ENCODE measurements at places on chromosomes 16 and 17.

DNA sequence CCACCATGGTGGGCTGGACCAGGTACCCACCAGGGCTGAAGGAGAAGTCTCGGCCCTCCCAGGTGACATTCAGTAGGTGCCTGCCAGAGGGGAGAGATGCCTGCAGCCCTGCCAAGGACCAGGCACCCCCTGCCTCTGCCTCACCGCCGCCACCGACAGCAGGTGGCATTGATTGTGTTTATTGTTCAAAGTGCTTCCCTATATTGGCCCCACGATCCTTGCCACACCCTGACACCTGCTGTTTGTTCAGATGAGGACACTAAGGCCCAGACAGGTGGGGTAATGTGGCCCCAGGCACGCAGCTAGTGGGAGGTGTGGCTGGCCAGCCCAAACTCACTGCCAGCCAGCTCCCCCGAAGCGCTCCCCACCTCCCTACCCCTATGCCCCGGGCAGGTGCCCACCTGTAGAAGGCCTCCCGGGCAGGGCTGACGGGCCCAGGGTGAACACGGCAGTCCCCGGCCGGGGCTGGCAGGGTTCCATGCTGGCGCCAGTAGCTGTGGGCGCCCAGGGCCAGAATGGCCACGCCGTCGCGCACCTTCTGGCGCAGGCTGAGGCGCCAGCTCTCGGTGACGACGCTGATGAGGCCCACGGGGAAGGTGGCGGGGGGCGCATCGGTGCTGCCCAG lies 8.0 kb downstream of the GRIN2C start:
- DNase-seq: no peak

- no peak for DNase-seq
These were observed 8.8 kb downstream of the SCIMP start for GRCh38 chr17:5225668-5226457.

- no peak for DNase-seq
These were observed 74.2 kb upstream of the NLK start for GRCh38 chr17:27968206-27968732.

GRCh38 chr17:2101448-2102257 lies 46.8 kb downstream of the HIC1 start:
- DNase-seq: peak; percentile 81

DNA sequence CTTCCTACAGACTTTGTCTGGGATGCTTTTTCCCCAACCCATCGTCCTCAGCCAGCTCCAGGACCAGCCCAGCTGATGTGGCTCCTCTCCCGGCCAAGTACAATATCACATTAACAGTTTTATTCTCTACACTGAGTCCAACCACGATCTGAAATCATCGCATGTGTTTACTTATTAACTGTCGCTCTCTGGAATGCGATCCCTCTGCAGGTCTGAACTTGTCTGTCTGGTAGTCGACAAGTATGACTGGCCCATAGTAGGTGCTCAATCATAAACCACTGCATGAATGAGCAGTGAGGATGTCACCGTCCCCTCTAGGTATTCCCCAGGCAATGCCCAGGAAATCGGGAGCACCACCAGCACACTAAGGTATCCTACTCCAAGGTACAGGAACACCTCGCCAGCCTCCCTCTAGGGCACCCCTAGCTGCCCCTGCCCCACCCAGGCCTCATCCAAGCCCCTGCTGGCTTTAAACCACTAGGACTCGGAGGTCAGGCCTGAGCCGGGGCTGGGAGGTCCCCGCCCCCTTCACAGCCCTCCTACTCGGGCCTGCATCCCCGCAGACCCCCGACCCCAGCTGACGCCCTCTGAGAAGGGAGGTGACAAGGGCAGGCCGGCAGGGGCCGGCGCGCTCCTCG lies 27.7 kb downstream of the RTN4RL1 start:
- DNase-seq: no peak

DNA sequence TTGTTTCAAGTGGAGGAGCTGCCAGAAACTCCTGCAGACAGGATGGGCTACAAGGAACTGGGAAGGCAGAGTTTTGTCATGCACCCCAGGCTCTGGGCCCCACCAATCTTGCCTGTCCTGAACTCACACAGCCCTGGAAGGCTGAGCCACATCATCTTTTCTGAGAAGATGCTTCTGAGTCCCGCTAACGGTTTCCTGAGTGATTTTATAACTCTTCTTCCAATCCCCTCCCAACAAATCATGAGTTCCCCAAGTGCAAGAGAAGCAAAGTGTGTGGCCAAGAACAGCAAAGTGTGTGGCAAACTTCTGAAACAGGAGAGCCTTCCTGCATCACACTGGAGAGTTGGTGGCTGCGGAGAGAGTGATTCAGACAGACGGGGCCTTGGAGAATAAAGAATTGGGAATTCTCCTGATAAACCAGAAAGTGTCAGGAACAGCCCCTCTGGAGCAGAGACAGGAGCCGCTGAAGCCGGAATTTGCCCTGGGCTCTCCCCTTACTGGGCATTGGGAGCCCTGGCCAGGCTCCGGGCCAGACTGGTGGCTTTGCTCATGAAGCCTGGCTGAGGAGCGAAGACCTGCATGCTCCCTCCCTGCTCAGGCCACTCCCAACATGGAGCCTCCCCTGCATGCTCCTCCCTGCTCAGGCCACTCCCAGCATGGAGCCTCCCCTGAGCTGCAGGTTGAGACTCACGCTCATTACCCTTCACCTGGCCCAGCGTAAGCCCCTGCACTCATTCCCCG lies 47.2 kb downstream of the PITPNM3 start:
- no peak for DNase-seq

DNA sequence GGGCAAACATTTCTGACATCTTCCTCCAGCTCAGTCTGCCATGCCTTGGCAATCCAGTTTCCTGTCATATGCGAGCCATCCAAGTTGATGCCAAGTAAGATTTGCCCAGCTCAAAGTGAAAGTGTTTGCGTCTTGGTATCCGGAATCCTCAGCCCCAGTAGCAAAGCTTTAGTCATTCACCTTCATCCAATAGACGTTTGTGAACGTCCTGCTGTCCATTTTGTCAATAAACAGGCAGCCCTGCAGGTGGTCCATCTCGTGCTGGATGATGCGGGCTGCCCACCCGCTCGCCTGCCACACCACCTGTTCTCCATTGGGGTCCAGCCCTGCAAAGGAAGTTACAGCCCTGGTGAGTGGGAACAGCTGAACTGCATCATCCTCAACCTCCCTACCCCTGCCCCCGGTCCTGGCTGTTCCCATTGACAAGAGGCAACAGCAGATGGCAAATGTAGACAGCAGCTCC lies 1.5 kb downstream of the PDF start:
- peak; percentile 42 for DNase-seq

DNA sequence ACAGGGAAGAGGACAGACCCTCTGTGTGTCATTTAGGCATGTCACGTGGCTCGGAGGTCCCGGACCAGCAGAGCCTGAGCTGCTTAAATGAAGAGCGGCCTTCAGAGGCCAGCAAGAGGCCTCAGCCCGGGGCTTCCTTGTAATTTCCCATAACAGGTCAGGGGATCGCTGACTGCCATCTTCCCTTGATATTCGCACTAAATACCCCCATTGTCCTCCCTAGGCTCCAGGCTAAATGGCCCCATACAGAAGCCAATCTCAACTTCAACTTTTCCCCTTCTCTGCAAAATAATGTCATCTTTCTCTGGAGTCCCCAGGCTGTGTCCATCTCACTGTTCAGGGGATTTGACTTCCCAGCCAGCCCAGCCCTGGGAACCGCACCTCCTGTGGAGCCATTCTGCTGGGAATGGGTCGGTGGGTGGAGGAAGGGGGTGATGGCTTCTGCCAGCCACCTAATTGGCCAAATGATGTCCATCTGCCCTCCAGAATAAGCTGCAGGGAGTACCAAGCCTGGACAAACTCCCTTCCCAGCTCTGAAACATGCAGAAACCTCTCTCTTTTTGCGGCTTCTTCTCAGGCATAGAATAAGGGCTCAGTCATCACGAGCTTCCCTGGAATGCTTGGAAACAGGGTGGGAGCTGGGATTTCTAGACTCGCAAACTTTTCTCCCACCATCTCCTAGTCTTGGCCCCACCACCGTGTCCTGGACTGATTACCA lies 129.9 kb downstream of the SDK2 start:
- DNase-seq: no peak

DNA sequence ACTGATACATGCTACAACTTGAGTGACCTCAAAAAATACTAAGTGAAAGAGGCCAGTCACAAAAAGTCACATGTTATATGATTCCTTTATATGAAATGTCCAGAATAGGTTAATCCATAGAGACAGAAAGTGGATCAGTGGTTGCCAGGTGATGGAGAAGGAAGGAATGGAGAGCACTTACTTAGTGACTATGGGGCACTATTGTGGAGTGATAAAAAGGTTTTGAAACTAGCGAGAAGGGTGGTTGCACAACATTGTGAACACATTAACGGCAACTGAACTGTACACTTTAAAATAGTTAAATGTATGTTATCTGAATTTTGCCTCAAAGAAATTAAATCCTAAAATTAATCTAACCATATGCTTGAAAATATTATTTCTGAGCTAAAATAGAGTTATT lies 25.9 kb downstream of the AMFR start:
- no peak for DNase-seq

DNA sequence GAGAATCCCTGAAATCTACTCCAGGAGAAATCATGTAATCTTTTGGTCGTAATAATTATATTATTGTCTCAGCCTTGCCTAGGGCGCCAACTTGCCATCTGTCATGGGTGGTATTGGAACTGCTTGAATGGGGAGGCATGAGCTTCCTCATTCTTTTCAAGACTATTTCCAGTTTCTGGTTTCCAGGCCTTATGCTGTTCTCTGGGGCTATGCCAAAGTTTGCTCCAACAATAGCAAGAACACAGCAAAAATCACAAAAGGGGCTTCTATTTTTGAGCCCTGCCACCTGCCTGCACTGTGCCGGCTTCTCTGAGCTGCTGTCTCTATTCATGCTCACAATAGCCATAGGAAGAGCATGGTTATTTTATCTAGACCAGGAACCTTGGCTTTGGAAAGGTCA lies 111.7 kb downstream of the SPECC1 start:
- DNase-seq: no peak

GRCh38 chr16:11624636-11625607 lies 38.2 kb upstream of the LITAF start:
- DNase-seq: no peak

DNA sequence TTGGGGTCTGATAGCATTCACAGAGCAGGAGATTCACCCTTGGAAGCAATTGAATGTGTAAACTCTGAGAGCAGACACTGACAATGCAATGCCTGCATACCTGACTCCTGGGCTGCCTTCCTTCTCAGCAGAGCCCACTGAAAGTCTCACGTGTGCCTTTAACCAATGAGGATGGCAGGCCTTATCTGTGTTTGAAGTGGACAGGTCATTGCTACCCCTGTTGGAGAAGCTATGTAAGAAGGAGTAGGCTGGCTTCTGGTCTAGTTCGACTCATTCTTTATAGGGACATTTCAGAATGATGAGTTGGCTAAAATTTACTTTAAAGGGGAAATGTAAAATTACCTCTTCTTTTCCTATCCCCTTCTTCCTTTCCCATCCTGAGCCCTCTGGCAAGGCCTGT lies 446.3 kb downstream of the SLC39A11 start:
- DNase-seq: no peak

GRCh38 chr16:48318630-48319029 lies 66.6 kb downstream of the SIAH1 start:
- peak; percentile 65 for DNase-seq

- no peak for DNase-seq
These were observed 381.9 kb upstream of the CCL2 start for GRCh38 chr17:33873201-33873617.

DNA sequence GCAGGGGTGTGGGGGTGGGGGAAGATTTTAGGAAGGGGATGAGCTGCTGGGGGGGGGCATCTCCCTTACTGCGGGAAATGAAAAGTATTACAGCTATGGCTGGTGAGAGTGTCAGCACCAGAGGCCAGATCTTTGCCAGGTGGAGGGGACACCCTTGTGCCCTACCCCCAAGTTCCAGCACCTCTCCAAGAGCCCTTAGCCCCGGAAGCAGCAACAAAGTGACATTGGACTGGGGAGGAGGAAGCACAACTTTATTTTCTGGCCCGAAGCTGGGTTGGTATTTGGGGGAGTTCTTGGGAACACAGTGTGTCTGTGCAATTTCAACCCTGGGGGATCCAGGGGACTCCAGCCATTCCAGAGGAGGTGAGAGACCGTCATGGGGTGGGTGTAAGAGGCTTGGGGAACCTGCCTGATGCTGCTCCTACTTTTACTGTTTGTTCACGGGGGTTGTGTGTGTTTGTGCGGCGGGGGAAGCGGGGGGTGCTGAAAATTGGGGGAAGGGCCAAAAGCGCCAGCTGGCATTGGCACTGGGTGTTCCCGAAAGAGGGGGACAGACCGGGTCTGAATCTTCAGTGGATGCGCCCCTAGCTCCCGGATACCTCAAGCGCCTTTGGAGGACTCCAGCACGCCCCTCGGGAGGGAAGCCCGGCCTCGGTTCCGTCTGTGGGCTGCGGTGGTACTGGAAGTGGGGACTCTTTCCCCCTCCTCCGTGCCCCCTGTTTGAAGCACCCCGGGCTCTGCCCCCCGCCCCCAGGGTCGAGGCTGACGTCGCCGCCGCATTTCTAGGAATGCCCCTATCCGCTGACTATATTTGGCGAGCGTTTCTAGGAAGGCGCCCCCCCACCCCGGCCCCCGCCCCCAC lies 230.3 kb downstream of the MRTFB start:
- DNase-seq: no peak

DNA sequence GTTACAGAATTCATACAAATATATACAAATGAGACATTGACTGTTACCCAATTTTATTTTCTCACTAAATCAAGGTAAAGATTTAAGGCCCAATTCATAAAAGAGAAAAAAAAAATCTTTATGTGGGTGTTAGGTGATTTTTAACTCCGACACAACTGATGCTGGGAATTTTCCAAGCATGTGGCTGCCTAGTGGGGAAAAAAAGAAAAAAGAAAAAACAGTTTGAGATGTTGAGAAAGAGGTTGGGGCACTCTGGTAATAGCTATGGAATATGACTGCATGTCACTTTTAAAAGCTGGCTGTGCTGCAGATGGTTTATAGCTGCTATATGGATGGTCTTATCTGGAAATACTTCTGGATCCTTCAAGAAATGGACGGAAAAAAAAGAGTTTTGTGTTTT lies 739.9 kb upstream of the SOX9 start:
- DNase-seq: no peak

DNA sequence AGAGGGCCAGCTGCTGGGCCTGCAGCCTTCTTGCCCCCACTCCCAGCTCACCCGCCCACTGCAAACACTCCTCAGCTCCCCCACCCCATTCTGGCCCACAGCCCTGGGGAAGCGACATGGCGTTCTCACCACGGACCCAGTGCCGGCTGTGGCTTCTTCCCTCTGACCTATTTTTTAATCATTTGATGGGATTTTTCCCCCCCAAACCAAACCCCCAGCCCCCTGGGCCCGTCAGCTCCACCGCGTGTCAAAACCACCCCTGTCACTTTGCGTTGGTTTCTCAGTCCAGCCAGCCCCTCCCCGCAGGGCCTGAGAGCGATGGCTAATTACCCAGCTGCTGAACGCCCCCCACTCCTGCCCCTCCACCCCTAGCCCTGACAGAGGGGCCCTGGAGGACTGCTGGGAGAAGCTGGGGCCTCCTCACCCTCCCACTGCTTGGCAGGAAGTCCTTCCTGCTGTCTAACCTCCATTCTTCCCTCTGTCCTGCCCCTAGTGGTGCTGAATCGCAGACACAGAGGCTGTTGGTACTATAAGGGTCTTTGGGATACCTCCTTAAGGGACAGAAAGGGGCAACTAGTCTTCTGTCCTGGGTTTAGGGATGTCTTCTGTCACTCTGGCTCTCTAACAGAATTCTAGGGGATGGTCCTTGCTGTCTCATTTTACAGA lies 7.5 kb upstream of the TBX21 start:
- DNase-seq: no peak

All from iris pigment epithelial cell (primary cell).